Activated naive CD4-positive, alpha-beta T cell treated with anti-CD3 and anti-CD28 coated beads, Interleukin-2, amount 50 U/mL, for 16 hours (primary cell): ENCODE measurements at places on chromosomes 1 and 21.
A peak's percentile ranks its signal among the peaks of the same experiment; 100 is the strongest.

DNA sequence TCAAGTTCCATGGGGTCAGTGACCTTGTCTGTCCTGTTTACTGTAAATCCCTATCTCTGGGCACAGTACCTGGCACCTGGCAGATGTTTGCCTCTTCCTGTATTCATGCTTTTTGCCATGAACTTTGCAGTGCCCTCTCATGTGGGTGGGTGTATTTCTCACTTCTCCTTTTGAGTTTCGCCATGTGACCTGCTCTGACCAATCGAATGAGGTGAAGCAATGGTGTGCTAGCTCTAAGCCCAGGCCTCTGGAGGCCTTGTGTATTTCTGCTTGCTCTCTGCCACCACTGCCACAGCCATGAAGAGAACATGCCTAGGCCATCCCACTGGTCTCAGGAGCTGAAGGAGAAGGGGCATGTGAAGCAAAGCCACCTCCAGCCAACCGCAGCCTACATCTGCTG is 185.5 kb upstream of the ZC3H12A start:
- no peak for DNase-seq

DNA sequence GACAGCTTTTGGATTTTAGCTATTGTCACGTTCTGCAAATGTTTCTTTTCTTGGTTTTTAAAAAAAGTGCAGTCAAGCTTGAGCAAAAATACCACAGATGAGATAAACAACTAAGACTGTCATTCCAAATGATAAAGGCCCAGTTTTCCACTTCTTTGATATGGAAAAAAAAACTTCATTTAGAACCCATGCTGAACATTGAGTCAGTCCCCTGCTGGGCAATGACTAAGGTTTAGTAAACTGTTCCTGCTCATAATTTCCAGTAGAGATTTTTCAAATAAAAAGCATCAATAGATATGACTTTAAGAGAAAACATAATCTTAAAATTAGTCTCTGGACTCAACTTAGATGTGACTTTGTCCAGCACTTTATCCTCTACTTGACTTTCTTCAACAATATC is 167.9 kb upstream of the C8B start:
- no peak for DNase-seq

DNA sequence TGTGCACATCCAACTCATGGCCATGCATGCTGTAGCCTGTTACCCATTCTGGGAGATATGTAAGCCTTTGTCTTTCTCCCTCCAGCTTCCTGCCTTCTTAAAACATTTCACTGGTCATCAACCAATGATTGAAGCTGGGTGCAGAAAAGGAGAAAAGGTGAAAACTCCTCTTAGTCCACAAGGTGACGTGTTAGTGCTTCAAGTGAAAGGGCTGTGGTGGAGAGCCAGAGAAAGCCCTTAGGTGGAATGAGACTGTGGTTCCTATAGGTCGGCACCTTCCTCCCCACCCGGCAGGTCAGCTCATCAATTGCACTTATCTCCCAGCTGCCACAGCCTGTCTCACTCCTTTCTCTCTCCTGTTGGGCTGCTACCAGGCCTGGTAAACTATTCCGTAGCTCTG is 30.4 kb downstream of the ERG start:
- DNase-seq = no peak

- DNase-seq = no peak
Measured at GRCh38 chr1:207463571-207463970, 9.4 kb downstream of the CR2 start.

- no peak for DNase-seq
Measured at GRCh38 chr1:35753626-35754260, 16.0 kb downstream of the CLSPN start.

DNA sequence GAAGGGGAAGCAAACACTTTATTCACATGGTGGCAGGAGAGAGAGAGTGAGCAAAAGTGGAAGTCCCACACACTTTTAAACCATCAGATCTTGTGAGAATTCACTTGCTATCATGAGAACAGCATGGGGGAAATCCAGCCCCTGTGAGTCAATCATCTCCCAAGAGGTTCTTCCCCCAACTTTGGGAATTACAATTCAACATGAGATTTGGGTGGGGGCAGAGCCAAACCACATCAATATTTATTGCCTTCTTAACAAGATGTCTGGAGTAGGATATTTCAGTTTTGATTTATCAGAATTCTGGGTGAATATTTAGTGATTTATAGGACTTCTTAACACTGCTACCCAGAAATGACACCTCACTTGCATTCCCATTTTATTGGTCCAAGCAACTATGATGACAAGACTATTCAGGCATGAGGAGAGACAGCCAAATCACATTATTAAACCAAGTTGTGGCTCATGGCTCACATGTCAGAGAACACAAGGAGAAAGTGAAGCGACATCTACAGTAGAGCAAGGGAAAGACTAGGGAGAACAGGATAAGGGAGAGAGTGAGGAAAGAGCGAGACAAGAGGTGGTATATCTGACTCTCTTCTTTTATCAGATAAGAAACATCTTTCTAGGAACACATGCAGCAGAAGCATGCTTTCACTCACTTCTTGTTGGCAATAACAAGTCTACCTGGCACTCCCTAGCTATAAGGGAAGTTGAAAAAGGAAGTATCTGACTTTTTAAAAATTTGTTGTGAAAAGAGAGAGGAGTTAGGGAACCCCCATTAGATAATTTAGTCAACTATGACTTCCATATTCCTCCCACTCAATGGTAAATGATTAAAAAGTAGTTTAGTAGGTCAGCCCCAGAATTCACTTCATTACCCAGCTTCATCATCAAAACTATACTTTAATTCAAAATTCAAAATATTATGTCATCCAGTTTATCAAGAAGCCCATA is 36.6 kb upstream of the PTPRC start:
- peak; percentile 52 for DNase-seq

DNA sequence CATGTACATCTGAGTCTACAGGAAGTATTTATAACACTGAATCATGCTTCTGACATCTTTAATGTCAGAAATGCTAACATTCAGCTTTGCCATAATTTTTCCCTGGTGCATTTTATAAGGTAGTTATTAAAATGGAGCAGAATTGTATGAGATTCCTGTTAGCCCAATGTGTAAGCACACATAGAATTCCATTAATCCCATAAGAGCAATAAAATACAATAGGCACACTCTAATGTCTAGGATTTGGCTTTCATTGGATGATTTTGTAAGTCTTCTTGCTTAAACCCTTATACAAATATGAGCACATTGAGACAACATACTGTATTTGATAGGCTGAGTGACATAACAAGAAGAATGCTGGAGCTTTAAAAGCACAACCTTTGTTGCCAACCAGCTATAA is 256.4 kb downstream of the HMCN1 start:
- no peak for DNase-seq

DNA sequence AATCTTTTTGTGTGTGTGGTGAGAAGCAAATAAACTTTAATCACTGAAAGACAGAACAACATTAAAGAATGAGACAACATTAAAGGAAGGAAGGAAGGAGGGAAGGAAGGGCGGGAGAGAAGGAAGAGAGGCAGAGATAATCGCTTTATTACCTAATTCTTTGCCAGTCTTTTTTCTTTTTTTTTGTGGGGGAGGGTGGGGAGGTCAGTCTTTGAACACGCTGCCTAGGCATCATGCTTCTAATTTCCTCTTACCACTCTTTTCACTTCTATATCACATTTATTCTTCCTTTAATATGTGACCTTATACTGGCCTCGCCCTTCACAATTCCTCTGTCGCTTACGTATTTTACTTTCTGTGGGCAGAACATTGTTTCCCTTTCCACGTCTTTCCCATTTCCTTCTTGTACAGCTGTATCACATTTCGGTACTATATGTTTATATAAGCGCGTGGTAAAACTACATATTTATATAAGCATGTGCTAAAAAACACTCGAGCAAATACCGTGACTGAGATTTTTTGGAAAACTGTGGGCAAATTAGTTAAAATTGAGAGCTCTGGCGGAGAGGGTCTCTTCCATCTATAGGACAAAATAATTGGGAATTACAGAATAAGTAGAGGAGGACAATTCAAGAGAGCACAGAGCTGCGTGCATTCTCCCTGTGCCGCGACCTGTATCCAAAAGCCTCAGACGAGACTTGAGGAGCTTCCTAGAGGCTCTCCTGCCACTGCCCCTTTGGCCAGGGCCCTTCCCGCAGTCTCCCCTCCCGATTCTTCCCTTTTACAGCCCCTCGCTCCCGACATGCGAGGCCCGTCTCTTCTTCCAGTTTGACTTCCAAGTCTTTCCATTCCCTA is 823 bp upstream of the PRKAA2 start:
- DNase-seq = no peak

GRCh38 chr1:8202182-8202905 is 115.6 kb upstream of the SLC45A1 start:
- DNase-seq = no peak

GRCh38 chr1:237041461-237041794 is 556 bp upstream of the RYR2 start:
- no peak for DNase-seq

- DNase-seq = no peak
Measured at GRCh38 chr1:159879136-159879535, 16.7 kb upstream of the VSIG8 start.

GRCh38 chr1:236143104-236143948 is 987 bp downstream of the GPR137B start:
- DNase-seq = peak; percentile 34

GRCh38 chr1:230376296-230376695 is 49.8 kb downstream of the PGBD5 start:
- no peak for DNase-seq

DNA sequence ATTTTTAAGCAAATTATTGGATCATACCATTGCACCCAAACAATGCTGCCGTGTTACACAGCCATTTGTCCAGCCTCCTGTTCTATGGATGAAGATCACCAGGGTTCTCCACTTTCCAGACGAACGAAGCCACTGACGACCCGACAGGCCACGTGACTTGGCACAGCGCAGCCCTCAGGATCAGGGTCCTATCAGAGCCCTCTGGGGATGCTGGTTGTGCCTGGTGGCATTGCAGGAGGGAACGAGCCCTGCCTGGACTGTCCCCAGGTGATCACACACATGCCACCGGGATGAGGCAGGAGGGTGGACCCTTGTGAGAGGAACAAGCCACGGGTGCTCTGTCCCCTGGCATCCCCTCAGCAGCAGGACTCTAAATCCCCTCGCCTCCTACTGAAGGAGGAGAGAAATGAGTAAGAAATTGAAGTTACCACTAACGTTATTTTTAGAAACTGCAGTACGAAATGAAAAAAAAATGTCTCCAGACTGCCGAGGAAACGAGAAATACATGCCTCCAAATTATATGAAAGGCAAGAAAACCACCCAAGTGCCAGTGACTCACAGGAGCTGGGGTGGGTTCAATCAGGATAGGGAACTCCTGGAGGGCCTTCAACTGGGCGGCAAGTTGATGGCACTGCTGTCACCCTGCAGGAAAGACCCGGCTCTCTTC is 58.7 kb upstream of the PDE9A start:
- no peak for DNase-seq
